Fibroblast of lung (primary cell): ENCODE measurements at places on chromosomes 12 and 14.
A peak's percentile ranks its signal among the peaks of the same experiment; 100 is the strongest.

DNA sequence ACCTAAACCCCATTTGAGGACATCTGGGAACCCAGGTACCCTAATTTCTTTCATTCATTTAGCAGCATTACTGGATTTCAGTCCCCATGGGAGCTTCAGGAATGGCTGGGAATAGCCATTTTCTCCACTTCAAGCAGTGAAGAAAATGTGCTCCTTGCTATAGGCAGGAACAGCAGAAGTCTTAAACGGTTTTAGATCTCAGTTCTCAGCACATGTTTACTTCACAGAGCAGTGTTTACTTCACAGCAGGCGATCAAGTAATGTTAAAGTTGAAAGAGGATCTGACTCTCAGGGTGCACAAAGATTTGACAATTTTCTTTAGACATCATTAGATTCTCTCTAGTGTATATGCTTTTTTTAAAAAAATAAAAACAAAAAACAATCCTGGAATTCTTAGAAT, 109.3 kb downstream of the TBC1D30 start:
- no peak for DNase-seq

- no peak for DNase-seq
Measured at GRCh38 chr12:129676411-129676810, 227.4 kb downstream of the TMEM132D start.

DNA sequence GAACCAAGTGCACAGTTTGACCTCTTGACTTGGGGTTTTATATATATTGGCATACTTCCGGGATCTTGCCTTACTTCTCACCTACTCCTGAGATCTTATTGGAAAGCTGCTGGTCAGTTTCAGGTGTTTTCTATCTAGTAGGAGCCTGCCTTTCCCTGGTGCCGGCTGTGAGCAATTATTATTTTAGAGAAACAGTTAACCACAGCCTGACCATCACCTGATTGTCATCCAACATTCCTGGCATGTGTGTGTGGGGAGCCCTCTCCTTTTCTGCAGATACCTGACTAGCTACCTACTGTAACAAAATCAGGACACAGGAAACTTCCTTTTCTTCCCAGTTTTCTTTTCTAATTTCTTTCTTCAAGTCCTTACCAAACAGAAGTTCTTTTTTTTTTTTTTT, 220.4 kb downstream of the ATP23 start:
- DNase-seq, result no peak

DNA sequence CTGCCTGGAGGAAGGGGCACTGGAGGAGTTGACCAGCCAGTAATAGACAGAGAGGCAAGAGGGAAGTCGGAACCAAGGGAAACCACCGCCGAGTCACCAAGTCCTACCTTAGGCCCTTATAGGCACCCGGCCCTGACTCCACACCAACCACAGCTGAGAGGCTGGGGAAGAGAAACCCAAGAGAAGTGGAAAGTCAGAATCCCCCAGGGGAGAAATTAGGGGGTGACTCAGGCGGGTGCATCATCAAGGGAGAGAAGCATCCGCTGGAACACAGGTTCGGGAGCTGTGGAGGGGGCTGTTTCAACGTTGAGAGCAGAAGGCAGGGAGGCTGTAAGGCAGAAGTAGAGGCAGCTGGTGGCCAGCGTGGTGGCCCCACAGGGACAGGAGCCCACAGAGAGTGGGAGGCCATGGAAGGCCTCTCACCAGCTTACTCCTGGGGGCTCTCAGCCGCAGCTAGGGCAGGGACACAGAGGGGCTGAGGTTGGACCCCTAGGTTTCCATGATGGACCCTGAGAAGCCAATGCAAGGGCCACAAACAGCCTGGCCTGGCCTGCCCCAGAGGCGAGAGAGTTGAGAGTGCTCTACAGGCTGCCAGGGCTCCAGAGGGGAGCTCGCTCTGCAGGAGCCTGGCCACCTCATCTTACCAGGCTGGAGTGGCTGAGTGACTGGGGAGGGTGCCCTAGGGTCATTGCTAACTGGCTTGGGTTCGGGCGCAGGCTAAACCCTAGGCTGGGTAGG, 1.4 kb upstream of the TRMT61A start:
- DNase-seq, result no peak

GRCh38 chr12:124482901-124483799, 84.3 kb downstream of the NCOR2 start:
- DNase-seq, result no peak

DNA sequence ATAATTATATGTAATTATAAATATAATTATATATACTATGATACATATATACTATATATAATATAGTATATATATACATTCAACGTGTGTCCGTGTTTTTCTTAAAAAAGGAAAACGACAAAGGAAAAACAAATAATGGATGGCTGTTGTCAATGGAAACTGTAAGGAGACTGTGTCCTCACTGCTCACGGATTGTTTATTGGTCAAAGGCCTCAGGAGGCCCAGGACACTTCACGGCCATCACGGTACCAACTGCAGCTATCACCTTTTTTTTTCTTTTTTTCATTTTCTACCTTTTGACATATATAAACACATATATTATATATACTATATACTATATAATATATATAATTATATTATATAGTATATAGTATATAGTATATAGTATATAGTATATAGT, 113.4 kb downstream of the SPTSSA start:
- no peak for DNase-seq

DNA sequence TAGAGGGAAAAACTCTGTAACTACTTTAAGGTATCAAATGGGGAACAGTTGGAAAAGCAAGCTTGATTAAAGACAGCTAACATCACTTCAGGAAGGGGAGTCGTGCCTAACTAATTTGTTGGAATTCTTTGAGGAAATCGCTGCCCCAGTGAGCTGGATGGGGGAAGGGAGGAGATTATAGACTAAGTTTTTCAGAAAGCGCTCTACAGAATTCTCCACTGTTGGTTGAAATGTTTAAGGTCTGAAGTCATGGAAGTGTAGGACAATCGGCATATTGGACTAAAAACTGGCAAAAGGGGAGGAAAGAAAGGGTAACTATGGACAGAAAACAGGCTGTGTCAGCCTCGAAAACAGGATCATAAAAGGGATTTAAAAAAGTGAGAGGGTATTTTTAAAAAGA, 229.9 kb upstream of the HMGA2 start:
- no peak for DNase-seq

DNA sequence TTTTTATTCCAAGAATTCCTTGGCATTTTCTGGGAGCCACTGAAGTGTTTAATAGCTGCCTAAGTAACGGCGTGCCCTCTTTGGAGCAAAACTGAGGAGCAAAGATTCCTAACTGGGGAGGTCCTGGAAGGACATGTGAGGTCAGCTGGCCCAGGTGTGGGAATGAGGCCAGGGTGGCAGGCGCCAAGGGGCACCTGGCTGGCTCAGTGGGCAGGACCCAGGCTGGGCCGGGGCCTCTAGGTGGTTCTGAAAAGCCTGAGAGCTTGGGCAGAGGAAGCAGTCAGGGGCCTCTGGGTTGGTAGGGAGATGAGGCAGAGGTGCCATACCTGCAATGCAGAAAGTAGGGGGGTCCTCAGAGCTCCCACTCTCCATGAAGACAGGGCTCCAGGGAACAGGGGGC, 27.1 kb upstream of the DIO3 start:
- DNase-seq, result no peak

DNA sequence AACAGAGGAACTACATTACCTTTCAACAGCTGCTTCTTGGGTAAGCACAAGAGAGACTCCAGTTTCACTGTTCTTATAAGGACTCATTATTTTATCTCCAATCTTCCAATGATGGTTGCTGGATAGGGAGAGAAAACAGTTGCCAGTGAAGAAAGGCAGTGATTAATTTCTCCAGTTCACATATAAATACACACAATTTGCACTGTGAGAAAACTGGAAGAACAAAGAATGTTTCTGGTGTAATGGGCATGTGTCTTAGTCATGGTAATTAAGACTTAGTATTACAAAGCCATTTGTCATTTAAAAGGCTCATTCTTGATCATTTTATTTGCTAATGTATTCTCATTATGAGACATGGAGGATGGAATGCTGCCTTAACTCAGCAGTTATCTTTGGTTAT, 78.0 kb upstream of the FAR2 start:
- no peak for DNase-seq

GRCh38 chr12:66733839-66734238, 55.0 kb upstream of the GRIP1 start:
- DNase-seq, result no peak

GRCh38 chr12:98416845-98417244, 98.5 kb upstream of the TMPO start:
- peak; percentile 41 for DNase-seq

DNA sequence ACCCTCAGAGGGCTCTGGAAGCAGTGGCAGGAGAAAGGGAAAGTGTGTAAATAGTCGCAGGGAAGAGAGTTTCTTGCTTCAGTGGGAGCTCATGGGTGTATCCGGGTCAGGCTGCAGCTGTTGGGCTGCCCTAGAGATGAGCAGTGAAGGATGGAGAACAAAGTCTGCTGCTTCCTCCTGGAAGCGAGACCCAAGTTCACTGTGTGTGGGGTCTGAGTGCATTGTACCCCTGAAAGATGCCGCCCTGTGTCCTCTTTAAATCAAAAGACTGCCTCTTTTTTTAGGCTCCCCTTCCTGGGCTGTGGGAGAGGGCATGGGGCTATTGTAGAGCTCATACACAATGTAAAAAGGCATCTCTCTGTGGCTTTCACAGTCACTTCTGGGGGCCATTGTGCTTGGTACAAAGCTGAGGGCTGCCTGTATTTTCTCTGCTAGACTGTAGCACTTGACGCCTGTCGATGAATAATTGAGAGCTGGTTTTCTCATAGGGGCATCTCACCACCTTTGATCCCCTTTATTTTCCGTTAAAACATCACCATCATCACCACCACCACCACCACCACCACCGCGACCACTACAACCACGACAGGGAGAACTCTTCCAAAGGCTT, 16.7 kb downstream of the CHST11 start:
- no peak for DNase-seq

- peak; percentile 85 for DNase-seq
Measured at GRCh38 chr14:101360054-101360911, 201.0 kb upstream of the DIO3 start.

DNA sequence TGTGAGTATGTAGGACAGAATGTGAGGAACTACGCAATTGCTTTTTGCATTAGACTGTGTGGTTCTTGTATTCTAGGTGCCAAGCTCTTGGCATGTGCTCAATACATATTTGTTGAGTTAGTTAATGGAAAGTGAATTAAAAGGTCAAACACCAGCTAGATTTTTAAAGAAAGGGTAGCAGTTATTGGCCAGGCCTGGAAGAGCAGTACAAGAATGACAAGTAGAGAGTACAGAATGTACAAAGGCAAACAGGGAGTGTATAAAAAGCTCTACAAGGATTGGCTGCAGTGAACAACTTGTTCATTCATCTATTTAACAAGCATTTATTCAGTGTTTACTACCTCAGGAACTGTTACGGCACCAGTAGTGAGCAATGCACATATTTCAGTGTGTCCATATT, 854.0 kb upstream of the SEL1L start:
- peak; percentile 0 for DNase-seq

DNA sequence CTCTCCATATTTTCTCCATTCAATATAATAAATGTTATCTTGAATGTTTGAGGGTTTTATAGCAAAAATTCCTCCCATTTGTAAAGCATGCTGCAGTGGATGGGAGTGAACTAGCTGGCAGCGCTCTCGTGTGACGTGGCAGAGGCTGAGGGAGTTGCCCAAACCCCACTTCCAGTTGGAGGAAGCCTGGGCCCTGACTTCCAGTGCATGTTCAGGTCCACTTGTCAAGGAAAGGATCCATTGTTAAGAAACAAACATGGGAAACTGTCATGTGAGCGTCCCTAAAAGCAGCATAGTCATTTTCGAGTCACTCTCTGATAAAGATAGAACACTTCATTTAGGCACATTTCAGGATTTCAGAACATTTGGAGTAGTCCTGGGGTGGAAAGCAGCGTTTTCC, 116.6 kb downstream of the SLC25A47 start:
- DNase-seq, result peak; percentile 76

- no peak for DNase-seq
Measured at GRCh38 chr14:22552001-22552826, 36.8 kb downstream of the DAD1 start.

DNA sequence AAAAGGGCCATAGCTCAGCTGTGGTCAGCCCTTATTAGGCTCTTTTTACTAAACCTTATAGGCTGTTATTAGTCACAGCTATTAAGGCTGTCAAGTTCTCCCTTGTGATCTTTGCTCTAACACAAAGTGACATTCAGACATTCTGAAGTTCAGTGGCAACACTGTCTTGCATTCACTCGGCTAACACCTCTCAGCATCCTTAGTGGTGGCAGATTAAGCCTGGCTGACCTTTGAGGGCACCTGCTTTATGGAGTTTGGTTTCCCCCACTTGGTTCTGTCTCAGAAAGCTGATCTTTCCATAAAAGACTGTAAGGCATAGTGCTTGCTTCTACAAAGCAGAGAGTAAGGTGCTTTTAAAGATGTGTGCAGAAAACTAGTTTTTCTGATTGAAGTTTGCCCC, 677.4 kb upstream of the TMEM132C start:
- no peak for DNase-seq
